ENCODE measurements at places on chromosomes 11 and 22. TPM values are rescaled to one million over a fixed set of nuclear protein-coding genes. Genes with fewer than 3 reads are reported as not detected.

Gene USH1C
- total RNA-seq, result 0.94 TPM

Gene SMTNL1
- not detected for total RNA-seq

Gene ZBTB44
- total RNA-seq, result 125 TPM

Gene CCDC188
- 1.3 TPM for total RNA-seq

Gene TAF6L
- 16.0 TPM for total RNA-seq

Gene TEX12
- 2.2 TPM for total RNA-seq

Gene NFRKB
- total RNA-seq, result 44.1 TPM

Gene HSPB2
- not detected for total RNA-seq

Gene SLC7A4
- total RNA-seq, result 1.6 TPM

Gene CRYBA4
- total RNA-seq, result not detected

Gene MMP12
- total RNA-seq, result not detected

Gene RAB3IL1
- total RNA-seq, result 3.4 TPM

Gene LIN7C
- total RNA-seq, result 156 TPM
